ENCODE measurements at places on chromosomes 13 and 19.

GRCh38 chr19:38676023-38676877 lies 28.8 kb downstream of the ACTN4 start:
- no peak for DNase-seq

DNA sequence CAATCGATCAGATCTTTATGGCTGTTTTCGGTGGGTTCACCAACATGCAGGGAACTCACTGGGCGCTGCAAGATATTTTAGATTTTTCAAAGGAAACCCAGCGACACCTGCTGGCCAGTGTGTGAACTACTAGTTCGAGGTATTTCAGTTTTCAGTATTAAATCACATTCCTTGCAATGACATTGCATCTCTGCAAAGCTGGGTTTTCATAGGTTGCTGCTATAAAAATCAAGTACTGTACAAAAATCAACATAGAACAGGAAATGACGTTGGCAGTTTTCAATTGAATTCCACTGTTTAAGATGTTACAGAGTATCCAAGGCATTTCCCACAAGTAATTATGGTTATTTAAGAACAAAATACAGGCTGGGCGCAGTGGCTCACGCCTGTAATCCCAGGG lies 17.6 kb downstream of the LIG1 start:
- DNase-seq, result peak; percentile 72

DNA sequence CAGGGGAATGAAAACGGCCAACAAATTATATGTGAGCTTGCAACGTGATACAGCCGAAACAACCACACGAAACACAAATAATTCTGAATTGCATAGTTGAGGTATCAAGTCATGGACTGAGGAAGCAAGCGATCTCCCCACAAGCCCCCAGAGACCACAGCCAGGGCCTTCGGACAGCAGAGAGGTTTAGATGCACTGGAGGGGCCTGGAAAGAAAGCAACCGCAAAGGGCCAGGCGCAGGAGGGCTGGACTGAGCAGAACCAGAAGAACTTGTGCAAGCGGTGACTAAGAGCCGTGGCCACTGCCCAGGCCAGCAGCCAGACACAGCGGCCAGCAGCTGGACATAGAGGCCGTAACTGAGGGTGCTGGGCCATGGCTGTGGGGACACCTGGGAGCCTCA lies 131.4 kb downstream of the TNFRSF19 start:
- no peak for DNase-seq

GRCh38 chr19:42553292-42554045 lies 25.2 kb upstream of the CEACAM1 start:
- DNase-seq, result no peak

- DNase-seq, result no peak
Observed at GRCh38 chr13:73842626-73843025, 291.6 kb downstream of the KLF12 start.

- no peak for DNase-seq
Observed at GRCh38 chr13:110403315-110403714, 96.2 kb downstream of the COL4A2 start.

DNA sequence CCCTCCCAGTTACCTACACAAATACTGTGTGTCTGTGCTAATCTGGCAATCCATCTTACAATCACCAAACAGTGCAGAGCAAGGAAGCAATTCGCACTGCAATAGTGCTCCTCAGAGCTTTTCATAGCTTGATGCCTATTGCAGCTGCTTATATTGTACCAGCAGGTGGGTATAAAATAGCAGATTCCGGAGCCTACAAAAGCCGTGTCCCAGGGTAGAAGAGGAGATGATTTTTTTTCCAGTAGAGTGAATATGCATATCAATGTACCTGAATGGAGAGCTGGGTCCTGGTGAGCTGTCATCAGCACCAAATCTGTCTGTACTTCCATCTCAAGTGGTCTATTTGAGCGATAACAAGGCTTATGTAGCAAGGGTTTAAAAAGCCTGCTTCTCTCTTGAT lies 668.4 kb downstream of the DIAPH3 start:
- no peak for DNase-seq

- DNase-seq, result no peak
Observed at GRCh38 chr13:85076343-85076742, 722.9 kb downstream of the SLITRK6 start.

DNA sequence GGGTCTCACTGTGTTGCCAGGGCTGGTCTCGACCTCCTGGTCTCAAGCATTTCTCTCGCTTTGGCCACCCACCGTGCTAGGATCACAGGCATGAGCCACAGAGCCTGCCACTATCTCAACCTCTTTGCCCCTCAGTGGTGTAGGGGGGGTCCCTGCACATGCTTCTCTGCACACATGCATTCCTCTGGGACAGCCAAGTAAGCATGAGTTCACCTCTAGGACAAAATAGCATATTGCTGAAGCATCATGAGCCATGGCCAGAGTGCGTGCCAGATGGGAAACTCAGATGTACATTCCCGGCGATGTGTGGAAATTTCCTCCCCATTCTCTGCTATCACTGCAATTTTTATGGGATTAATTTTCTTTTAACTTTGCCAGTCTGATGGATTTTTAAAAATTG lies 23.1 kb downstream of the CHAF1A start:
- no peak for DNase-seq

DNA sequence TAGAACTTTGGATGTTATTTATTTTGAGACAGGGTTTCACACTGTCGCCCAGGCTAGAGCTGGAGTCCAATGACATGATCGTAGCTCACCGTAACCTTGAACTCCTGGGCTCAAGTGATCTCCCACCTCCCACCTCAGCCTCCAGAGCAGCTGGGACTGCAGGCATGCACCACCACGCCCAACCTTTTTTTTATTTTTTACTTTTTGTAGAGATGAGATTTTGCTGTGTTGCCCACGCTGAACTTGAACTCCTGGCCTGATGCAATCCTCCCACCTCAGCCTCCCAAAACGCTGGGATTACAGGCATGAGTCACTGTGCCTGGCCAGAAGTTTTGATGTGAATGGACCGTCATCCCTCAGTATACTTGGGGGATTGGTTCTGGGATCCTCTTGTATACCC lies 13.7 kb downstream of the ANKRD27 start:
- no peak for DNase-seq

DNA sequence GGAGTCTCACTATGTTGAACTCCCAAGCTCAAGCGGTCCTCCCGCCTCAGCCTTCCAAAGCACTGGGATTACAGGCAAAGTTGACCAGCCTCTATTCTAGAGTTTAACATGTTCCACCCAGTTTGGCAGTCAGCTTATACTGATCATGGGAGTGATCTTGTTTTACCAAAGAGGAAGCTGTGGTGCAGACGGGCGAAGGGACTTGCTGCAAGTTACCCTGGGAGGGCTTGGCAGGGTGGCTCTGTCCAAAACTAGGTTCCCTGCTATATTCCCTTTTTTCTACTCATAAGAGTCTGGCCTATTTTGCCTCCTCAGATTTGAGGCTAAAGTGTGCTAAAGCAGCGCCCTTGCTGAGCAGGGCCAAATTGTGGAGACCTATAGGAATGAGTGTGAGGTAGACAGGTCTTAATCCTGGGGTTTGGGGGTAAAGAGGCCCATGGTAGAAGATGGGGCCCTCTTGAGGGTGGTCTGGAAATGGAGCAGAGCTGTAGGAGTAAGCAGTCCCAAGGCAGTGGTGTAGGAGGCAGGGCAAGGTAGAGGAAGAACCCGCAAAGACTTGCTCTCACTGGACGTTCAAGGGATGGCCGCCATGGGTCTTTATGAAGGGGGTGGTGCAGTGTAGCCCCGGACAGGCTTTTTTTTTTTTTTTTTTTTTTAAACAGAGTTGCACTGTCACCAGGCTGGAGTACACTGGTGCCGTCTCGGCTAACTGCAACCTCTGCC lies 3.3 kb downstream of the RPS19 start:
- DNase-seq, result no peak

- DNase-seq, result no peak
Observed at GRCh38 chr13:41905600-41906254, 55.2 kb downstream of the VWA8 start.

- no peak for DNase-seq
Observed at GRCh38 chr13:29513002-29513980, 82.2 kb downstream of the SLC7A1 start.

DNA sequence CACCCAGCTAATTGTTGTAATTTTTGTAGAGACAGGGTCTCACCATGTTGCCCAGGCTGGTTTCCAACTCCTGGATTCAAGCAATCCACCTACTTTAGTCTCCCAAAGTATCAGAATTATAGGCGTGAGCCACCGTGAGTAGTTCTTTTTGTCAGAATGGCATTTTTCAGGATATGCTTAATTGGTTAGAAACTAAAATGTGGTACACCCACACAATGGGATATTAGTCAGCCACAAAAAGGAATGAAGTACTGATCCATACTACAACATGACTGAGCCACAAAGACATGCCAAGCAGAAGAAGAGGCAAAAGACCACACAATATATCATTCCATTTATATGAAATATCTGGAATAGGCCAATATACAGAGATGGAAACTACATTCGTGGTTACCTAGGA lies 41.7 kb upstream of the MAP3K10 start:
- no peak for DNase-seq

- DNase-seq, result no peak
Observed at GRCh38 chr19:7550987-7551761, 15.7 kb downstream of the PNPLA6 start.

DNA sequence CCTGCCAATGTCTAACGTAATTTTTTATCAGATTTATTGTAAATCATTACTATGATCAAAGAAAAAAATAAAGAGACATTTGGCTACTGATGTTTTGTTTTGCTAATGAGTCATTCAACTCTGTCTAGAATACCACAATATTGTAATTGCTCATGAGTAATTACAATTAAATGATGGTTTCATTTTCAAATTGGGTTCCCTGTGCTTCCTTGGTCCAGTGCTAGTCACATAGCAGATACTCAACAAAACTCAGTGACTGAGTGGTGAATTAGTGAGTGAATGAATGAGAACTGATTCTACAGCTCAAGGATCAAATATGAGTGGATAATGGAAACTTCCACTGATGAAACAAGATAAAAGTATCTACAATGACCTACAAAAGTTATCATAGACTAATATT lies 304.7 kb downstream of the POU4F1 start:
- DNase-seq, result no peak

DNA sequence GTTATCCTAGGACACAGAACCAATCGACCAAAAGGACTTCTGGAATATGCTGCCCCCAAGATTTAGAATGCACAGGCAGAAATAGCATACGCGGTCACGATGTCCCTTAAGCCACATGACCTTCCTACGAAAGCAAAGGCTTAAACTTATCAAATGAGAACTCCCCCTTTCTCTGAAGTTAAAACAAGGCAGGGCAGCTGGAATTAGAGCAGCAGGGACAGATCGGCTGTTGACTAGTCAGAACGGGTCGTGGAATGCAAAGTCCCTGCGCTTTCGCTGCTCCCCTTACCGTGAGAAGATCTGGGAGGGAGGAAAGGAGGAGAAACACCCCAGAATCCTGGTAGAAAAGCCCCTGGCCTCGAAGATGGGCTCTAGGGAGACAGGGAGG lies 799 bp upstream of the USPL1 start:
- no peak for DNase-seq

DNA sequence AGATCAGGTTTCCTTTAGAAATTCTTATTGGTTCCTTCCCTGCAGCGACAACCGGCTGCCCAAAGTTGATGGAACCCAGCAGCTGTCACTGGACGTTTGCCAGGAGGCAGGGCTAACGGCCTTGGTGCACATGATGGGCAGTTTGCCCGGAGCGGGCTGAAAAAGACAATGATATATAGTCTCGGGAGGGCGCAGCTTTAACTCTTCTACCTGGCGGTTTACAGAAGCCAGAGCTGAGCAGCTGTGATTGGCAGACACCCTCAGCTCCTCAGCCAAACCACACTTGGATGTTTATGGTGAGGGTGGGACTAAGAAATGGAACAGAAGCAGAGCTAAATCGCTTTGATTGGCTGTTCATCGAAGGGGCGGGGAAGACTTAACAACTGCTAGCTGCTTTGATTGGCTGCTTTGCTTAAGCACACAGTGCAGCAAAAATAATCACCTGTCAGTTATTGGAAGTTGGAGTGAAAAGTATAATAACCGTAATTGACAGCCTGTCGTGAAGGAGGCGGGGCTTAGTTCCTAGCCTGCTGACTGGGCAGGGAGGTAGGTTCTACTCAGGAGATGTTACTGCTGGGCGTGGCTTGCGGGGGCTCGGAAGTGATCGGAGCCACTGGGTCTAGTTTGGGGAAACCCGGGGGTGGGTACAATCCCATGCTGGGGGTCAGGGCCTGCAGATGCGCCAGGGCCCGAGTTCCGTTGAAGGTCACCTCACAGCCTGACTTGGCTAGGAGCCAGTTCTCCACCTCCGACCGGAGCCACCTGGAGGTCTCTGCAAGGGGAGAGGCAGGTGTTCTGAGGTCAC lies 7.5 kb downstream of the EMP3 start:
- DNase-seq, result peak; percentile 85
